Activated T-cell treated with anti-CD3 and anti-CD28 coated beads for 24 hours (primary cell): ENCODE measurements at places on chromosomes 5 and 9.
A peak's percentile ranks its signal among the peaks of the same experiment; 100 is the strongest.

- no peak for DNase-seq
Measured at GRCh38 chr5:143304836-143305475, 98.5 kb downstream of the NR3C1 start.

- peak; percentile 16 for DNase-seq
Measured at GRCh38 chr5:137752905-137753690, 1.1 kb downstream of the HNRNPA0 start.

DNA sequence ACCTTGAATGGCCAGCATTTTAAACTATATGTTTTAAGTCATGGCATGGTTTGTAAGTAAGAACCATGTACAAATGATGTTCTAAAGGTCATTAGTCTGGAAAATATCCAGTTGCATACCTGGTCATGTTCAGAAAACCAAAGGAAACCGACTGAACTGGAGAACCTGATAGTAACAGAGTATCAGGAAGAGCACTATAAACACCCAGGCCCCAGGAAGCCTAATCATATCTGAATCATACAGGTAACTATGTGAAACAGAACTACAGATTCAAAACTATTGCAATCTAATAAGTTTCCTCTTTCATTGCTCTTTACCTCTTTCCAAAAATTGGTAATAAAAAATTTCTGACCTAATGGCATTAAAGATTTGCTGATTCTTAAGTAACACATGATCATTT is 500.3 kb downstream of the ARHGEF28 start:
- no peak for DNase-seq

DNA sequence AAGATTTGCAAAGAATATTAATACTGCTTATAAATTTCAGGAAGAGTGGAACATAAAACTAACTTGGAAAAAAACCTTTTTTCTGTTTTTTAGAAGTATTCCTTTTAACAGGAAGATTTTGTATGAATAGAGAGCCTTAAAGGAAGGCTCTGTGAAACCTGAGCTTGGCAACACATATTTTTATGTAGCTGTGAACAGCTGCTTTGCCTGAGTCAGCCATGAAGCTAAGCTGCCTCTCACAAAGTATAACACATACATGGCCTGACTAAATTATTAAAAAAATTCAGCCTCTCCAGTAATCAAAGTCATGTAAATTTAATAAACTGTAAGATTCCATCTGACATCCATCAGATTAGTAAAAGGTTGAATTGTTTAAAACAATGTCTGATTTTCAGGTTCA is 547.5 kb downstream of the ELAVL2 start:
- no peak for DNase-seq

- DNase-seq = no peak
Measured at GRCh38 chr5:128303593-128303992, 220.0 kb downstream of the SLC12A2 start.

GRCh38 chr5:126017096-126017495 is 406.1 kb upstream of the GRAMD2B start:
- no peak for DNase-seq

DNA sequence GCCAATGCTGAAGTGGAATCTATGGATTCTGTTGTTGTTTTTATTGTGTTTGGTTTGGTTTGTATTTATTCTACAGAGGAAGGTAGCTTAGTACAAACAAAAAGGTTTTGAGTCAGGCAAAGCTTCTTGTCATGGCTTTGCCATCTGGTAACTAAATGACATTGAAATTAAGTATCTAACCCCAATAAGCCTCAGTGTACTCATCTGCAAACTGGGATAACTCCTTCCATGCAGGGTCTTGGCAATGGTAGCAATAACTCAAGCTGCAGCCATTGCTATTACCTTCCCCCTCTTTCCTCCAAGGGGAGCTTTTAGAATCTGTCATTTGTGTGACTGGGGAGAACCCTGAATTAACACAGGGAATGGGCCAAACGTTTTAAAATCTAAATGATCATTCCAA is 79.7 kb downstream of the PLAC8L1 start:
- no peak for DNase-seq

- no peak for DNase-seq
Measured at GRCh38 chr5:116365006-116365496, 209.6 kb downstream of the SEMA6A start.

GRCh38 chr5:81854485-81854884 is 103.6 kb upstream of the SSBP2 start:
- no peak for DNase-seq

GRCh38 chr5:174381241-174381640 is 335.7 kb downstream of the NSG2 start:
- DNase-seq = no peak

- DNase-seq = no peak
Measured at GRCh38 chr5:43646992-43647391, 44.0 kb downstream of the NNT start.

DNA sequence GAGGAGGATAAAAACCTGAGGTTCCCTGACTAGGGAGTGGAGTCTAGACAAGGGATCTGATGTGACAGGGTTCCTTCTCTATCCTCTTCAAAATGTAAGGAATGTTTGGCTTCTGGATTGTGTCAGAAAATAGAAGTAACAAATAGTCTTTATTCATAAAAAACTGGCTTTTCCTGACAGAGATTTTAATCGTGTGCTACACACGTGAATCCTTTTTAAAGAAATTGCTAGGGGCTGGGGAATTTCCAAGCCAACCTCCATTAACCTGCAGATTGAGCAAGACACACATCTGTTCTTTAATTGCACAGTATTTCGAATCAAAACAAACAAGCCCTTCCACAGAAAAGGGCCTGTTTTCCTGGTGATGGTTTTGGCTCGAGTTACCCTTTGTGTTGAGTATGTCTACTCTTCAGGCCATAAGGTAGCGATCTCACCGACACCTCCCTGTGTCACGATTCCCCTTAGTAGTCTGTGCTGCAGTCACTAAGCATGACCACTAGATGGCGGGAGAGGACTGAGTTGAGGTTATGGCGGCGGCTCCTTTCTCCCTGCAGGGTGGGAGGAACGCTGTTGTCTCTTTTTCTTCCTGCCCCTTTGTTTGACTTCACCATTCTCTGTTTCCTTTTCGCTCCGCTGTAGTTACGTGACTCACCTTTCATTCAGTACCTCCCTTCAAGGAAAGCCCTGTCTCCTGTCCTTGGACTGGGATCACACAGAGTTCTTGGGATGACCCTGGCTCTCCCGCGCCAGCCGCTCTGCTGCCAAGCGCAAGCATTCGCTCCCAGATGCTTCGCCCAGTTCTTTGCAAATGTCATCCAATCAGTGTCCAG is 137.1 kb upstream of the SLC24A2 start:
- DNase-seq = peak; percentile 80

- no peak for DNase-seq
Measured at GRCh38 chr9:27659001-27659400, 85.7 kb upstream of the C9orf72 start.

DNA sequence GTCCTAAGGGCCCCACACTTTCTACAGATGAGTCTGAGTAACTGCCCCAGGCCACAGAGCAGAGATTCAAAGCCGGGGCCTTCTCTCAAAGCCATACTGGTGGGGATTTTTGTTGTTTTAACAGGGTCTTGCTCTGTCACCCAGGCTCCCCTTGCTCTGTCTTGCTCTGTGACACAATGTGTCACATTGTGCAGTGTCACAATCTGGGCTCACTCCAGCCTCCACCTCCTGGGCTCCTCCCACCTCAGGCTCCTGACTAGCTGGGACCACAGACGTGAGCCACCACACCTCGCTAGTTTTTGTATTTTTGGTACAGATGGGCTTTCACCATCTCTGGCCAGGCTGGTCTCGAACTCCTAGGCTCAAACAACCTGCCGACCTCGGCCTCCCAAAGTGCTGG is 8.6 kb downstream of the AGPAT2 start:
- no peak for DNase-seq

GRCh38 chr5:93044859-93045666 is 536.0 kb downstream of the NR2F1-AS1 start:
- no peak for DNase-seq

DNA sequence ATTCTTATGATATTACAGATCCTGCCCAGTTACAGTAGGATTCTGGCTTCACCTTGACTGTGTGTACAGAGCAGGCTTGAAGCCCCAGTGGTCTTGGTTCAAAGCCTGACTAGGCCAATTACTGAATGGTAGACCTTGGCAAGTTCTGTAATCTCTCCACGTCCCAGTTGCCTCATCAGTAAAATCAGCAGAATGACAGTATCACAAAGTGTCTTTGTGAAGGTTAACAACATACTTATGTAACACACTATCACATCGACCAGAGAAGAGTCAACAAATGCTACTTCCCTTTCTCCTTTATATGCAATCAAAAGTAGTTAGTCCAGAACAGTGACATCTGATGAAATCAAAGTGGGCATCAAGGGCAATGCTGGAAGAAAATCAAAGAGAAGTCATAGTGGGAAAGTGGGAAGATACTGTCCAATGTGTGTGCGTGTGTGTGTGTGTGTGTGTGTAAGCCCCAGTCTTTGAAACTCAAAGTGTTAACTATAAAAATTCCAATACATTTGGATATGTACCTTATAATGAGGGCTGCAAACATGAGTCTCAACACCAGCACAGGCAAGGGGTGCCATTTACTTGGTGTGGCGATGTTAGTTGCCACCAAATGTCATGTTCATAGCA is 93.5 kb upstream of the EGFLAM start:
- DNase-seq = no peak

DNA sequence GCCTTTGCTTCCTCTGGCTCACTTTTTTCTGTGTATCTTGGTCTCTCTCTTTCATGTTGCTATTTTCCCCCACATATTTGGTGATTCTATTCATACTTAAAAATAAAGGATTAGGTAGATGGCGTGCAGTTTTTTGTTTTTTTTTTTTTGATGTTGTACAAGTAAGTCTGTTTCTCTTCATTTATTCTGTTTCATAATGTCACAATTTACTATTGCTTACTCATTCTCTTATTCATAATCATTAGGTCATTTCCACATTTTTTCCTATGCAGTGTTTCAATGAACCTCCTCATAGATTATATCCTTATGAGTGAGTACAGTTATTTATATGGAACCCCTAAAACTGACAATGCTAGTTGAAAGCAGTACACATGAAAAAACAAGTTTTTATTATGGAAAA is 136.3 kb downstream of the APBA1 start:
- DNase-seq = no peak

DNA sequence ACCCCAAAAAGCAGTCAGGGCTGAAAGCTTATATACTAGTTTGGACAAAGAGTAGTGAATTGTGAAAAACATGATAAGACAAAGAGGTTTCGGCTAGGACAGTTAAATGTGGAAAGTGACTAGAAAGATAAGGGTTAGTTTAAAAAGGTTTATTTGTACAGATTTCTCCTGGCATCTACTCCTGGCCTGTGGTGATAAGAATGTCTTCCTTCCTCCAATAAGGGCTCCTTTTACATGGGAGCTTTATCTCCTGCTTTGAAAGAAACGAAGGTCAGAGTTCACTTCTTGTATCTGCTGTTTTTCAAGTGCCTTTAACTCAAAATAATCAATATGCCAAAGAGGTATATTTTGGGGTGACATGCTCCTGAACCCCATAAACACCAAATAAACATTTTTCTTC is 776.1 kb upstream of the COX7C start:
- no peak for DNase-seq

GRCh38 chr5:157049605-157050004 is 9.3 kb downstream of the HAVCR1 start:
- DNase-seq = no peak

- DNase-seq = no peak
Measured at GRCh38 chr9:98161851-98162250, 30.6 kb downstream of the CORO2A start.

DNA sequence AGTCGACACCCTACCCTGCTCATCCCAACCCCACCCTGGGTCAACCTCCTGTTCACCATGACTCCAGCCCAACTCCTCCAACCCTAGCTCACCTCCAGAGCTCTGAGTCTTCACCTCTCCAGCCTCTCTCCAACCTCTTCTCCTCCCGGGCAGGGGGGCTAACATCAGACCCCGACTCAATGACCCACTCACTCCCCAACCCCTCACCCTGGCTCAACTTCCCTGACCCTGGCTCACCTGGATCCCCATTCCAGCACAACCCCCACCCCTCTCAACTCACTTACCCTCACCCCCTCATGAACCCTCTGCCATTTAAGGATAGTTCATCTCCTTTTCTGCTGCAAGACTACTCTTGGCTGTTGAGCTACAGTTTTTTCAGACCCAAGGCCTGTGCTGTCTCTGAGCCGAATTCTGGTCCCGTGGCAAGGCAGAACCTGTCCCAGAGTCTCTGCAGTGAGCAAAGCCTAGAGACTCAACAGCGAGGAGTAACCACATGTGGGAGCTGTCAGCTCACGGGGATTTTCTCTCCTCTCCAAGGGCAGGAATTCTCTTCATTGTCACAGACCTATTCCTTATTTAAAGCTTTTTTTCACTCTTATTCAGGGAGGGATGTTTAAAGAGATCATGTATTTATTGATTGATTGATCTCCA is 29.8 kb downstream of the ANKRD33B start:
- no peak for DNase-seq

DNA sequence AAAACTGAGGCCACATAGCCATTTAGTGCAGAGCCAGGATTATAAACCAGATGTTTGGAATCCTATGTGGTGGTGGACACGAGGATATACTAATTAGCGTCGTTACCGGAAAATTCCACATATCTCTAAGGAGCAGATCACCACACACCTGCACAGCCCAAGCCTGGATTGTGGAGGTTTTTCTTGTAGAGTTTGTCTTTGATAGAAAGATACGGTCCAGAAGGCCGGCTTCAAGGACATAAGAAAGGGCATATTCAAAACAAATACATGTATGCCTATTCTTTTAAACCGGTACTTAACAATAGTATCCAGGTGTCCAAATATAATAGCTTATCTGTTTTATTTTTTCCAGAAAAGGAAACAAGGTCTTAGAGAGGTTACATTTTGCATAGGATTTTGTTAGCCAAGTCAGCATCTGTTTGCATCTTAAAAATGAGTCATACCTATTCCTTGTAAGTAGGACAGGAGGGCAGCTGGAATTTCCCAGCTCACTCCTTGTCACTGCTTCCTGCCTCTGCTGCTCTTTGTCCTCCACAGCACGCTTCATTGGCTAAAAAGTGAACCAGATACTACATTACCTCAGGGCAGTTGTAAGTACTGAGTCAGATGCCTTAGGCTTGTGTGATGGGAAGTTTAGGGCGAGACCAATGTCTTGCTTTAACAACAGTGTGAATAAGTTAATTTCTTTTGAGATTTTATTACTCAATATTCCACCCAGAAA is 3.6 kb downstream of the TMC1 start:
- peak; percentile 23 for DNase-seq

GRCh38 chr5:13975246-13975645 is 30.8 kb upstream of the DNAH5 start:
- no peak for DNase-seq

DNA sequence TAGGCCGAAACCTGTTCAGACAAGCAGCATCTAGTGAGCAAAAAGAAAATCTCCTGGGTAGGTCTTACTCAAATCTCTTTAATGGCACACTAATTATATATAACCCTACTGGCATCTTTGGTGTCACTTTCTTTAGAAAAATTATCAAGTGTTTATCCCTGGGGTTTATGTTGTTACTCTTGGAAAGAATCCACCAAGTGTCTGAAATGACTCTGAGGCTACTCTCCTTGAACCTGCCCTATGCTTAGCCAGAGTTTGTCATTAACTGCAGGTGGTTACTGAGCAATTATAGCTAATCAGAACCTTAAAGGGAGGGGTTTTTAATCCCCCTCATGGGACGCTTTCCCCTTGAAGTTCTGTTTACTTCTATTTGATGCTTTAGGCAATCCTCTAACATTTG is 381.9 kb downstream of the PLK2 start:
- DNase-seq = no peak
